Activated CD8-positive, alpha-beta memory T cell treated with anti-CD3 and anti-CD28 coated beads for 1 hour (primary cell): ENCODE measurements at places on chromosomes 7 and 10.

- DNase-seq: no peak
Measured at GRCh38 chr10:31739711-31740110, 188.9 kb downstream of the ARHGAP12 start.

GRCh38 chr7:36185756-36186155, 32.7 kb downstream of the EEPD1 start:
- DNase-seq: no peak

DNA sequence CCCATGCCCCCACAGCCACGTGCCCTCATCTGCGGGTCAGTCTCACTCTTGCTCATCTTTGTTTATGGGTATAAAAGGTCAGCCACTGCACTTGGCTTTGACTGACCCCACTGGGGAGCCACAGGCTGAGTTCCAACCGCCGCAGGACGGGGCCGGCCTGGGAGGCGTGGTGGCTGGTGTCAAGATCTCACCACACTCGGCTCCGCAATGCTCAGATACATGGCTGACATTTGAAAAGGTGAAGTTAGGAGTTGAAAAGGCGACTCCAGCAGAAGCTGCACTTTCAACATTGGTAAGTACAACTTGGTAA, 14.9 kb downstream of the TUBGCP2 start:
- no peak for DNase-seq

DNA sequence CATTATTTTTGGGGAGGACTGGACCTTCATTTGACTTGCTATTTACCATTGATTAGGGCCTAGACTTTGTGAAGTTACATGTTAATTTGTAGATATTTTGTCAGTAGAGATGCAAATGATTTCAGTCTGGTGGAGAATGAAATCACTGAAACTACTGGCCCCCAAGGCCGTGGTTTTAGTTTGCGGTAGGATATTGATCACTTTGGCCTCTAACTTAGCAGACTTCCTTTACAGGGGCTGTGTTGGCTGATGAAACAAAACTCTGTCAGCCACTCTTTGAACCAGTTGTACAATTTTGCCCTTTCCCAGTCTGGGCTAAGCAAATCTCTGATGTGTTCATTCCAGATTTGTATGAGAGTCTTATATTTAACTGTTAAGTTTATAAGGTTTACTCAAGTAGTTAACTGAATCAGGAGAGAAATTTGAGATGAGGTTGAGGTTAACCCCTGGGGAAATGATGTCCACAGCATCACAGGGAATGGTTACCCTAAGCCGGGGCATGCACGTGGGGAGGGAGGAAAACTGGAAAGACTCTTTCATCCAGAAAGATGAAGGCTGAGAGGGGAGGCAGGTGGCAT, 105.7 kb upstream of the INSIG1 start:
- DNase-seq: no peak

GRCh38 chr10:86393862-86394455, 27.4 kb upstream of the GRID1 start:
- no peak for DNase-seq

DNA sequence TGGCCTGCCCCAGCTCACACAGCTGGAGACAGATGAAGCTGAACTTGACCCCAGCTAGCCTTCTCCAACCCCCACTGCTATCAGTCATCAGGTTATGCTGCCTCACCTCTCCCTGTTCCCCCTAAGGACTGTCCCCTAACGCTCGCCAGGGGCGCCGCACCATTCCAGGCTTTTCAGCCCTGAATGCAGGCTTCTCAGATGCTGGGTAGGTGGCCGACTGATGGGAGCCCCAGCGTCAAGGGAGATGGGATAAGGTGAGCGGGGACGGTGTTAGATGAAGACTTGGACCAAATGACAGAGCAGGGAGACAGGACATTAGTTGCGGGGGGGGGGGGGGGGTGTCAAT, 15.8 kb upstream of the OPALIN start:
- DNase-seq: no peak

DNA sequence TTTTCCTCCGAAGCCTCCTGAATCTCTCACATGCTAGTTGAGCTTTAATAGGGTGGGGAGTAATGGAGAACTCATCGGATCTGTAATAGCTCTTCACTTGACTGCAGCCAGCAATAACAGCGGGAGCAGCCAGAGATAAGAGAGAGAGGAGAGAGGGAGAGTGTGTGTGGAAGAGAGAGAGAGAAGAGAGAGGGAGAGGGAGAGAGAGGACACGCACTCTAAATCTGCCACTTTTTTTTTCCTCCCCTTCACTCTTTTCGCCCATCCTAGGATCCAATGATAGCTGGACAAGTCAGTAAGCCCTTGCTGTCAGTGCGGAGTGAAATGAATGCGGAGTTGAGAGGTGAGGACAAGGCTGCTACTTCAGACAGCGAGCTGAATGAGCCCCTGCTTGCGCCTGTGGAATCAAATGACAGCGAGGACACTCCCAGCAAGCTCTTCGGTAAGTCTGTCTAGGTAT, 107.9 kb downstream of the POU6F2 start:
- no peak for DNase-seq

DNA sequence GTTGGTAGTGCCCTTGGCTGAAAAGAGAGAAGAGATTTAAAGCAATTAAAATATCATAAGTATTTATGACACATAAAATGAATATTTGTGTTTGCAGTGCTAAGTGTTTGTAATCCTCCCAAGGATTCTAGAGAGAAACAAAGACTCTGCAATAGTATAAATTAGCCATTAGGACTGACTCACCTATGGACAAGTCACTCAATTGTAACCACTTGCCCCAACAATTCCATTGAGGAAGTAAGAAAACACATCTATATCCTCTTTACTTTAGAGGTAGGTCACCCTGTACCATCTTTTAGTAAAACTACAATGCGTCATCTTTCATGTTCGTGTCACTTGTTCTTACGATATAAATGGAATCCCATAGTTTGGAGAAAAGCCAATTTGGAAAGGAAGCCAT, 85.7 kb upstream of the INHBA start:
- DNase-seq: no peak

GRCh38 chr10:109126541-109126940, 796.8 kb downstream of the XPNPEP1 start:
- no peak for DNase-seq

DNA sequence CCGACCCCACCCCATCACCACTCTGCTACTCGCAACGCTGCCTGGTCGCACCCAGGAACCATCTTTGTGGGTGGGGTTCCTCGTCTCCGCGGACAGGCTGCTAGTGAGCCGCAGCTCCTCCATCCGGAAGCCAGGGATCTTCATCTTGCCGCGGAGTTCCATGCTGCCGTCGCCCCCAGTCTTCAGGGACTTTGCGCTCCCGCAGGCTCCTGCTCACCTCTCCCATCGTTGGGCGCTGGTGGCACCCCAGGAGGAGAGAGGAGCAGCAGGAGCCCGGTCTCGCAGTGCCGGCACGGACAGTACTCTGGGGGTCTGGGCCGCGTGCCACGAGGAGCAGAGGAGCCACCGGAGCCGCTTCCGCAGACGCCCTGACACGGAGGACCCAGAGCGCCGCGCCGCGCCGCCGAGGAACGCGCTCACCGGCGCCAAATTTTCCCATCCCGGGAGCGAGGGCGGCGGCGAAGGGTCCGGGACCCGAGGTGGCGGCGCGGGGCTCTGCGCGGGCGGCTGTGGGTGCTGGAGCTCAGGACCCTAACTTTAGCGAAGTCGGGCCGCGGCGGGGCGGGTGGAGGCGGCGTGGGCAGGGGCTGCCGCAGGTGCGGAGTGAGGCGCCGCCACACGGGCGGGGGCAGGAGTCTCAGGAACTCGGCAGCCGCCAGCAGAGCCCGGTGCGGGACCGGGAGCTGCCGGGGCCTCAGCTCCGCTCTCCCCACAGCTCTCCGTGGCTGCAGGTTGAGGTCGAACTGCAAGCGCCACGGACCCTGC, 750.1 kb upstream of the SORCS1 start:
- DNase-seq: no peak

- no peak for DNase-seq
Measured at GRCh38 chr7:159155410-159155809, 10.7 kb upstream of the VIPR2 start.

DNA sequence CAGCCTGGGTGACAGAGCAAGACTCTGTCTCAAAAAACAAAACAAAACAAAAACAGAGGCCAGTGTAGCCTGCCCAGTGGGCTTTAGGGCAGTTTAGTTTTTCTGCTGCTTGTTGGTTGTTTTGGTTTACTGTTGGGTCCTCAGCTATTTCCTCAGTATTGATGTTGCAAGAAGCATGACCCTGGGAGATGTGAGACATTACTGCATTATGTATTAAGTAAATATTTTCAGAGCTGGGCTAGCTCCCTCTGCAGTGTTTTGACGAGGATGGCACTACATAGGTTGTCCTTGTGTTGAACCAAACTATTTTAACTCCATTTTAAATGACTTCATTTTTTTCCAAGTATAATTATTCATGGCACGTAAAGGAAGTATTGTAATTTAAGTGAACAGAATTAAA, 4.8 kb downstream of the AKAP9 start:
- DNase-seq: no peak

- DNase-seq: no peak
Measured at GRCh38 chr10:4034907-4035598, 250.0 kb upstream of the KLF6 start.

DNA sequence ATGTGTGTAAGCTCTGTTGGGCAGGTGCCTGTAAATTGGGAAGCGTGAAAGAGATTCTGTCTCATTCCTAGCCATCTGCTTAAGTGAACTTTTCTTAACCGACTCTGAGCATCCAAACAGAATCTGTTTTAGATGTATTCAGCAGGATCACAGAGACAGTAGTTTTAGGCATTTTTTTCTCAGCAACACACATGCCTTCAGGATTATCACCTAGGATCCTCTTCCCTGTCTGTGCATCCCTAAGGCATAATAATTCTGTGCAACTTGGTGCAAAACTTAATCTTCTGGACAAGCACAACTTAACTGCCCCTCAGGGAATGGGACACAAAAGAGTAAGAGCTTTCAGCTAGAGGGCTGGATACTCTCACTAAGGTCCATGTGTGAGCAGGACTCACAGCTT, 284.8 kb downstream of the C7orf25 start:
- DNase-seq: no peak

- no peak for DNase-seq
Measured at GRCh38 chr7:132789281-132789680, 213.0 kb upstream of the PLXNA4 start.

- no peak for DNase-seq
Measured at GRCh38 chr10:78630944-78631838, 437.6 kb upstream of the ZMIZ1 start.

DNA sequence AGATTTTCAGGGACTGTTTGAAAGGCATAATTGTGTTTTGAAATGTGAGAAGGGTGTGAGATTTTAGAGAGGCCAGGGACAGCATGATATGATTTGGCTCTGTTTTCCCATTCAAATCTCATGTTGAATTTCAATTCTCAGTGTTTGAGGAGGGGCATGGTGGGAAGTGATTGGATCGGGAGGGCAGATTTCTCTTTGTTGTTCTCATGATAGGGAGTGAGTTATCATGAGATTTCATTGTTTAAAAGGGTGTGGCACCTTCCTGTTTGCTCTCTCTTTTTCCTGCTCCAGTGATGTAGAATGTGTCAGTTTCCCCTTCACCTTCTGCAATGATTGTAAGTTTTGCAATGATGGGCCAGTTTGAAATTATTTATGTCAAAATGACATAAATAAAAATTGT, 113.0 kb upstream of the PCDH15 start:
- DNase-seq: no peak

- no peak for DNase-seq
Measured at GRCh38 chr7:121151774-121152221, 163.3 kb downstream of the CPED1 start.

- no peak for DNase-seq
Measured at GRCh38 chr7:29990931-29991330, 1.3 kb upstream of the SCRN1 start.
